ENCODE measurements at places on chromosomes 7 and 10.

DNA sequence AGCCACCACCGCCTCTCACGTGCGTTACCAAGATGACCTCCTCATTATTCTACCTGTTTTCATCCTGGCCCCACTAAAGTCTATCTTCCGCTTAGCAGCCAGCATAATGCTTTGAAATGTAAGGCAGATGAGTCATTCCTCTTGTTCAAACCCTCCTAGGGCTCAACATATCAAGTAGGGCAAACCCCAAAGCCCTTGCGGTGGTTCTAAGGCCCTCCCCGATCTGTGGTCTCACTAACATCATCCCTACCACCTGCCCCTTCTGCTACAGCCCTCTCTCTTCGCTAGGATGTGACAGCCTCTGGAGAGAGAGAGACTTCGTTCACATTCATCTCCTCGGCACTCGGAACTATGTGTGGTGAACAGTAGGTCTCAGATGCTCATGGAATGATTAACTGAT, 94.8 kb downstream of the SVIL start:
- no peak for DNase-seq

DNA sequence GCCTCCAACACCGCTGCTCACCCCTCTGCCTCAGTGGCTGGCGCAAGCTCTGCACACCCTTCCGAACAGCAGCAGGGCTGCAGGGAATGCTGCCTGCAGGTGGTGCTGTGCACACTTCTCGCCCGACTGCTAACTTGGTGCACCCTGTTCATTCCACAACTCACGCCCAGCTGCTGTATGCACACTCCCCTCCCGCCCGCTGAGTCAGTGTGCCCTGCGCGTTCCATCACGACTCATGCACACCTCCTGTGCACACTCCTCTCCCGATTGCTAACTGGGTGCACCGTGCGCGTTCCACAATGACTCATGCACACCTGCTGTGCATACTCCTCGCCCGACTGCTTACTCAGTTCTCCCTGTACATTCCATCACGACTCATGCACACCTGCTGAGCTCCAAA, 21.5 kb downstream of the ADARB2 start:
- DNase-seq: no peak

GRCh38 chr10:283916-284356, 148.7 kb downstream of the ZMYND11 start:
- DNase-seq: no peak

DNA sequence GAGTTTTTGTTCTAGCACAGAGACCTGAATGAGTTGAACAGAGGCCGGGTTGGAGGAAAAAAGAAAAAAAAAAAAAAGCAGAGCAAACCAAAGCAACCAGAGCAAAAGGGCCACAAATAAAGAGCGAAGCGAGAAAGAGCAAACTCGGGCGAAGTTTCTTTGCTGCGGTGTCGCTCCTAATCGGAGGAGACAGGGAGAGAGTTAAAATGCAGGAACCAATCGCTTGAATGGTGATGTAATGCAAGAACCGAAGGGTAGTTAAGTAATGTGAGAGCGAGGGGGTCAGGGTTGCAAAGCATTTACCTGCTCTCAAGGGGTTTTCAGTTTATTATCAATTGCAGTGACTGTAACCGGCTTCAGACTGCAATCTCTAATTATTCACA, 271.7 kb downstream of the TRIL start:
- peak; percentile 56 for DNase-seq

- DNase-seq: no peak
These were observed 52.6 kb downstream of the ANK3 start for GRCh38 chr10:60336901-60337630.

- no peak for DNase-seq
These were observed 2.2 kb downstream of the MORN4 start for GRCh38 chr10:97631098-97631497.

DNA sequence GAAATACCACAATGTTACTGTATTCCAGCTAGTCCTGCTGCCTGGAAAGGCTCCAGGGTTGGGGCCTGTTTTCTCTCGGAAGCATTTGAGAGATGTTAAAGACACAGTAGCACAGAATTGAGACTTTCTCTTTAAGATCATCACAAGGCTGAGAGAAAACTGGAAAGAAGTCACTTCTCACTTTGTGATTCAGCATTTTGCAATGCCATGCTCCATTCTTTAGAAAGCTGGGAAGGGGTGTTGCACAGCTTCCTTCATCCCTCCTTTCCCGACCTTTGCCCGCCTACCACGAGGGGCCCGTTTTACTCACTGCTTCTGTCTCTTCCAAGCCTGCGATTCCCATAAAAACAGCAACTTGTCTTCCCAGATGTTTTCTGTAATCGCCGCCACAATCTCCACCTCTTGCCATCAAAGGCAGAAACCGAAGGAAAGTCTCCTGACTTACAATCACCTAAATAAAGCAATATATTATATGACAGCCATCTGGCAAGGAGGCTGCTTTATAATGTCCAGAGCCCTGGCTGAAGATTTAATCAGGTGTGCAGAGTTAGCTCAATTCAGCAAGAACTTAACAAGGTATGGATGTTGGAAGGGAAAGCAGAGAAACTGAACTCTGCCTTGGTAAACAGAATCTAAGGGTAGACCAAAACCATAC, 18.9 kb downstream of the NOD1 start:
- DNase-seq: peak; percentile 64

DNA sequence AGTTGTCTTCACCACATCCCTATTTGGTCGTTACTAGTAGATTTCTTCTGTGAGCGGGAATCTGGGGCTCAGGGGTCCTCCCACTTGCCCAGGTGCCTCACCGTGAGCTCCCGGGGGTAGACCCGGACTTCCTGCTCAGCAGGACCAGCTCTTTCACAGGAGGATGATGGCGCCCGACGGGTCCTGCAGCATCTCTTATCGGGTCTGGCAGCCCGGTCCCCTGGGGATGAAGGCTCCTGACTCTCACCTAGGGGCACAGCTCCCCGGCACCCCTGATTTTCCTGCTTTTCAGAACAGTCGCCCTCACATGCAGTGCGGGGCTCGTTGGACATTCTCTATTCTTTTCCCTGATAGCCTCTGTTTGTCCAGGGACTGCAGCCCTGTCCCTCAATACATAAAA, 33.0 kb upstream of the SHH start:
- DNase-seq: no peak

DNA sequence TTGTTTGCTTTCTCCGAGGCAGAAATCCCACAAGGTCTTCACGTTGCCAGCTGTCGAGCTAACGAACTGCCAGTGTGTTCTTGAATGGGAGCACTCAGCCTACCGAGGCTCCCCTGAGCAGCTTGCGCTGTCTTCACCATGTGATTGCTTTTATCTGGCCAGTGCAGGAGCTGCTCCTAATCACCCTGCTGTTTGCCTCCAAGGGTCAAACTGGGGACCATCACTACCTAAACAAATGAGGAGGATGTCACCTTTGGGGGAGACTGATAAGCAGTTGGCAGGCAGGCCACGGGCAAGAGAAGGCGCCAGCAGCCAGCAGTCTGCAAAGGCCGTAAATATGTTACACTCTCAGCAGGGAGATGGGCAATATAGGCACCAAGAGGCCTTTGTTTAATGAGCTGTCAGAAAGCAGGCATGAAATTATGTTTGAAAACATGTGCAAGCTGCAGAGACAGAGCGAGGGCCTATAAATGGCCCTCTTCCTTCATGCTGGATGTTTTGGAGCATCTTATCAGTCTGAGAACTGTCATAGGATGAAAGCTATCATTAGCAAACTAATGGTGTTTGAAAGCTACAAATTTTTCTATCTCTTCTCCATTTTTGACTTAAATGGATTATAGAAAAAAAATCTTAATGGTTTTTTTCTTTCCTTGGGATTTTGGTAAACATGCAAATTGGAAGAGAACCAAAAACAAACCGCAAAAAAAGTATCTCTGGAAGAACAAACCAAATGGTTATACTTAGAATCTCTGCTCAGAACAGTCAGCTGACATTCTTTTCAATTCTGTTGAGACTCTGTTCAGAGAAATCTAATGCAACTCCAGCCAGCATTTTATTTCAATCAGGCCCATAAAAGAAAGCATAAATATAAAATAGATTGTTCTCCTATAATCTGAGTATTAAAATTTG, 267.3 kb upstream of the NPVF start:
- DNase-seq: no peak

- no peak for DNase-seq
These were observed 209.4 kb downstream of the ADARB2 start for GRCh38 chr10:1527951-1528350.

- no peak for DNase-seq
These were observed 166.4 kb downstream of the SLIT1 start for GRCh38 chr10:97019213-97019844.

DNA sequence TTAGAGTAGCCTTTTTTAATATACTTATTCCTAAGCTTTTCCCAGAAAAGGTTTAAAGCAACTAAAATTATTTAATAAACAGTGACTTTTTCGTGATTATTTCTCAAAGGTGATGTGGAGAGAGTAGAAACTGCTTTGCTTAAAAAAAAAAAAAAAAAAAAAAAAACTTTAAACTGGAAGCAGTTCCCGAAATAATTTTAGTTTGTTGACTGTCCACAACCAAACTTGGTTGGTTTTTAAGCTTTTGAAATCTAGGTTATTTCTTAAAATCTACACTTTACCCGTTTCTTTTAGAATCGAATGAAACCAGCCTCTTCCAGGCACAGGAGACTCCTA, 7.3 kb downstream of the SKAP2 start:
- DNase-seq: no peak

GRCh38 chr7:89994483-89994882, 159.8 kb upstream of the STEAP1 start:
- DNase-seq: no peak

DNA sequence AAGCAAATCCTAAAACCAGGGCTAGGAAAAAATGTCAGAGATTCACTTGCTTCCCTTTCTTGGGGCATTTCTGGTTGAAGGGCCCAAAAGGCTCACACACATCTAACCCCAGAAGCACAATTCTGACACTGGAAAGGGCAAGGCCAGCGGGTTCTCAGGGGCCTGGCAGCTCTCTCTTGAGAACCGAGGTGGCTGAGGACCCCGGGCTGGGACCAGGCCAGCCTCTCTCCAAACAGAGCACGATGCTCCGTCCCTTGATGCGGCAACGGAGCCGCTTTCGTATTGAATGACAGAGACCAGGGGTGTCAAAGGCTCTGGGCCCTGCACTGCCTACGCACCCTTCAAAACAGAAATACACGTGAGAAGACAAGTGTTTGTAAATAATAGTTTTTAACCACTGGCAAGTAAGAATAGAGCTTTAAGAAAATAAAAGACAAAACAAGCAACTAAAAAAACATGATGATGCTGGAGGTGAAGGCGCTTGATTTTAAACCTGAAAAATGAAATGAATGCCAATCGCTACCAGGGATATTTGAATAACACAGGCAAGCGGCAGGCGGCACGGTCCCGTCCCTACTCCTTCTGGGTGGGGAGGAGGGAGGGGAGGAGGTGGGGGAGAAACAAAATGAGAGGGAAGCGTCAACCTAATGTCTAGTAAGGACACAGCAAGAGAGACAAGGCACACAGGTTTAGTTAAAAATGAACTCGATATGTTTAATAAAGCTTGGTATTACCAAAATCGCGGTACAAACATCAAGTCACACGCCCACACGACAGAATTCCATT, 68.0 kb downstream of the SLC29A4 start:
- no peak for DNase-seq

DNA sequence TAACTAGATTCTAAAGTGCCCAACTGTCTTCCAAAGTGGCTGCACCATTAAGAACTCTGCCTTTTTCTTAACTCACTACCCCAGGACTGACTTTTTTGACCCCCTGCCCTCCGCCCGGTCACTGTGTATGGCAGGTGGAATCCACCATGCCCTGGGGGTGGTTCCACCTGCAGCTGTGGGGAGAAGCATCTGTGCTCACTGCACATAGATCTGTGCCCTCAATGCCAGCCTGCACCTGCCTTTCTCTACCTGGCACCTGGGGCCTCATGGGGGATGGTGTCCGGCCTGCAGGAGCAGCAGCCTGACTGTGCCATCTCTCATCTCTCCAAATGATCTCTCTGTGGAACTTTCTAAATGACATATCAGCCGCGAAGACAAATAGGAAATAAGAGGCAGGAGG, 353.5 kb downstream of the PAXIP1 start:
- DNase-seq: no peak

DNA sequence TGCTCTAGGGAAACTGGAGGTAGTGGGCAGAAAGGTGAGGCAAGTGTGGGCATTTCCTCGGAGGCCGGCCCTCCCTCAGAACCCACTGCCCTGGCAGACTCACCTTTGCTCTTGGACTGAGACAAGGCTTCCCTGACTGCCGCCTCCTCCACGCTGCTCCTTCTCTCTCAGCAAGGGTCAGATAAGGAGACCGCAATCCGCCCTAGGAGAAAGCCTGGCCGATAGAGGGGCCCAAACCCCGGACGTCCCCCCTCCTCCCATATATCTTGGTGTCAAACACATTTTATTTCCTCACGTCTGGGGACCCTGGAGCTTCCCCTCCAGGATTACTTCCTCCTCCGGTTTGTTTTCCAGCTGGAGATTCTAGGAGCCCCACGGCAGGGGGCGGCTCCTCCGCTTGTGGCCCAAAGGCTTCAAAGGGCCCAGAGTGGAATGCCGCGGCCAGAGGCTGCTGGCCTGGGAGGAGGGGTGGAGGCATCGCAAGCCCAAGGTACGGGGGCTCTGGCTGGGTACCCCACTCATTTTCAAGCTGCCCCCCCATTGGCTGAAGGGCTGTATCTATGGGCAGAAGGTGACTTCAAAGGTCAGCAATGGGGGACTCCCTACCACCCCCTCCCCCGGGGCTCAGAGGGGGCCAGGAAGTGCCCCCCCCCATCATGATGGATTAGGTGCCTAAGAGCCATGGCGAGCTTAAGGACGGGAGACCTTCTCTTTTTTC, 31.7 kb upstream of the LBX1 start:
- DNase-seq: no peak

- DNase-seq: no peak
These were observed 17.4 kb upstream of the TMEM236 start for GRCh38 chr10:17734432-17735080.

DNA sequence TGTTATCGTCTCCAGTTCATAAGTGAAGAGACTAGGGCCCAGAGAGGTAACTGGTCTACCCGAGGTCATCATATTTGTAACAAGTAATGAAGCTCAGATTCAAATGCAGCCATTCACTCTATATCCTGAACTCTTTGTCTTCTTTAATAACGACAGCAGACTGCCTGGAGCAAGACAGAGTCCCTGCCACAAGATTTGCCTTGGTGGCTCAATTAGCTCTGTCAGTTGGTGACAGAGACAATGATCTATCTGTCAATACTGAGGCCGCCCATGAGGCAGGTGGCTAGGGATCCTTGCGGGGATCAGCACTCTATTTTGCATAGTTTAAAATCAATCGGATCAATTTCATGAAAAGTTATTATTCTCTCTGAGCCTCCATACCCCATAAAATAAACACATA, 43.9 kb downstream of the SH3PXD2A start:
- no peak for DNase-seq

GRCh38 chr7:6398943-6399342, 48.8 kb downstream of the DAGLB start:
- DNase-seq: no peak

- DNase-seq: no peak
These were observed 22.9 kb downstream of the SFTPD start for GRCh38 chr10:79926037-79926436.

DNA sequence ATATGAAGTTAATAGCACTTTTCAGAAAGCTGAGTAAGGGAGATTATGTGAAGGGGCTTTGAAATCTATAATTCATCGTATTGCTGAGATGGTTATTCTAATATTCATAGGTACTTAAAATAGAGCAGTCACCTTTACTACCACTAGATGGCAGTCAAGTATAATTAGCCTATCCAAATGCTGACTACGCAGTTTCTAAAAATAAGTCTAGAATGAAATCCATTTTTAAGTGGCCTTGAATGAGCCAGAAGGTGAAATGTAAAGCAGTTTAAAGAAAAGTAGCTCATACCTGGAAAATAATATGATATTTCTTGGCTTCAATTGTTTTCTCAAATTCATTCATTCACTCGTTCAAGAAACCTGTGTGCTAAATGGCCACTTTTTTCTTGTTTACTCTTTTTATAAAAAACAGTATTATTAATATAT, 1277.1 kb downstream of the GATA3 start:
- DNase-seq: peak; percentile 3

GRCh38 chr10:44908936-44909630, 2.1 kb upstream of the TMEM72 start:
- no peak for DNase-seq
